ENCODE measurements at places on chromosomes 7 and 10.

- no peak for DNase-seq
Observed at GRCh38 chr10:89814278-89814677, 112.9 kb downstream of the KIF20B start.

GRCh38 chr10:75431180-75432111 lies at the start of gene LRMDA:
Gene LRMDA, plus strand, starts transcription at chr10:75431624.
- peak; percentile 41 for DNase-seq

DNA sequence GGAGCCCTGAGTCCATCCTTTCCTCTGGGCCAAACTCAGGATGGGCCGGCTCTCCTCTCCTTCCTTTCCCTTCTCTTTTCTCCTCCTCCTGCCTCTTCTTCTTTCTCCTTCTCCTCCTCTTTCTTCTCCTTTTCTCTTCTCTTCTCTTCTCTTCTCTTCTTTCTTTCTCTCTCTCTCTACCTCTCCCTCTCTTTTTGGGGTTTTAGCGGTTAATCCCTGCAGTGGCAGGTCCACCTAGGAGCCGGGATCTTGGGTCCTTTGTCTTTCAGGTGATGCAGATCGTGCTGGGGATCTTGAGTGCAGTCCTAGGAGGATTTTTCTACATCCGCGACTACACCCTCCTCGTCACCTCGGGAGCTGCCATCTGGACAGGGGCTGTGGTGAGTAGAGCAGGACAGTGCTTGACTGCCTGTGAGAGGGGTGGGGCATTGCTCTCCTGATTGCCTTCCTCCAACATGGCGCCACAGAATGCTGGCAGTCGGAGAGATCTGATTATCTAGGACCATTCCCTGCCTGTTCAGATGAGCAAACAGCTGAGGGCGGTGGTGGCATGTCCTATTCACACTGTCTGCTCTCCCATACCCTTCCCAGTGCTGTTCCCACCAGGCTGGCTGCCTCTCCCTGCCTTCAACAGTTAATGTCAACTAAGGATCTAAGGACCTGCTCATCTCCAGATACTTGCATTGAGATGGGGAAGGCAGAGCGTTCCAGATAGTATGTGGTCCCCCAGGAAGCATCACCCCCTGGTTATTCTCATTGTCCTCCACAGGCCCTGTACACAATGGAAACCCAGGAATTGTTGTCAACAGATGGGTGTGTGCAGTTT lies 1.6 kb downstream of the TMEM176A start:
- DNase-seq = no peak

DNA sequence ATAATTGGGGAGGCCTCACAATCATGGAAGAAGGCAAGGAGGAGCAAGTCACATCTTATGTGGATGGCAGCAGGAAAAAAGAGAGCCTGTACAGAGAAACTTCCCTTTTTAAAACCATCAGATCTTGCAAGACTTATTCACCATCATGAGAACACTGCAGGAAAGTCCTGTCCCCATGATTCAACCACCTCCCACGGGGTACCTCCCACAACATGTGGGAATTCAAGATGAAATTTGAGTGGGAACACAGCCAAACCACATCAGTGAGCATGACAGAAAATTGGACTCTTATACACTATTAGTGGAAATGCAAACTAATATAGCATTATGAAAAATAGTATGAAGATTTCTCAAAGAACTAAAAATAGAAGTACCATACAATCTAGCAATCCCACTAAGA lies 271.2 kb downstream of the MAGI2 start:
- no peak for DNase-seq

DNA sequence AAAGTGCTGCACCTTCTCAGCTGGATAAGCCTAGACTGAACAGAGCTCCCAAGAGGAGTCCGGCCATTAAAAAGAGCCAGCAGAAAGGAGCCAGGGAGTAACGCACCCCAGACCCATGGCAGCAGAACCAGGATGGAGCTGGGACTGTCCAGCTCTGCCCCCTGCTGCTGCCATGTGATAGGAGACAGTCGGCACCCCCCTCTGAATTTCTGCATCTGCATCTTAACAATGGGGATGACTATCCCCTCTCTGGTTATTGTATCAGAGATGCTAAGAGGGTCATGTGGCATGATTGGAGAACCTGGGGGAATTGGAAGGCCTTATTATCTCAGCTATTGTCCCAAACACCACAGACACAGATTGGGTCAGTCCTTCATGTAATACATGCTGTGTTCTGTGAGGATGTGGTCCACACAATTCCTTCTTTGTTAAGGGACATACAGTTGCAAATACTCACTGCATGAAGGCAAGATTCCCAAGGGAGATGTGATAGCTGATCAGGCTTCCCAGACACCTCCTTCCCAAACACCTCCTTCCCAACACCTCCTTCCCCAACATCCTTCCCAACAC lies 29.3 kb downstream of the PLEKHS1 start:
- DNase-seq = no peak

DNA sequence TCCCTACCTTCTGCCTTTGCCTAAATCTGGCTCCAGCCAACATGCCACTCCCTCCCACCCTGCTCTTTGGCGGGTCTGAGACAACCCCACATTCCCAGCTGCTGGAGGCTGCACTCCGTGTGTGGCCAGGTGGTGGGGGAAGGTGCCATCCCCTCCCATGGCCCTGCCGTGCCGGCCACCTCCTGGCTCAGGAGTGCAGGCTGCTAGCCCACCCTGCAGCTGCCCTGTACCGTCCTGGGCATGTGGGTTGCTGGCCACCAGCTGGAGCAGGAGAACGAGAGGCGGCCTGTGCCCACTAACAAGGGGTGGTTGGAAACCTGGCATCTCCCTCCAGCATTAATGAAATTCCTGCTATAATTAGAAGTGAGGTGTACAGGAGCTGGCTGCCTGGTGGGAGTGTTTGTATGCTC lies 97.6 kb downstream of the ZMIZ1 start:
- DNase-seq = no peak

DNA sequence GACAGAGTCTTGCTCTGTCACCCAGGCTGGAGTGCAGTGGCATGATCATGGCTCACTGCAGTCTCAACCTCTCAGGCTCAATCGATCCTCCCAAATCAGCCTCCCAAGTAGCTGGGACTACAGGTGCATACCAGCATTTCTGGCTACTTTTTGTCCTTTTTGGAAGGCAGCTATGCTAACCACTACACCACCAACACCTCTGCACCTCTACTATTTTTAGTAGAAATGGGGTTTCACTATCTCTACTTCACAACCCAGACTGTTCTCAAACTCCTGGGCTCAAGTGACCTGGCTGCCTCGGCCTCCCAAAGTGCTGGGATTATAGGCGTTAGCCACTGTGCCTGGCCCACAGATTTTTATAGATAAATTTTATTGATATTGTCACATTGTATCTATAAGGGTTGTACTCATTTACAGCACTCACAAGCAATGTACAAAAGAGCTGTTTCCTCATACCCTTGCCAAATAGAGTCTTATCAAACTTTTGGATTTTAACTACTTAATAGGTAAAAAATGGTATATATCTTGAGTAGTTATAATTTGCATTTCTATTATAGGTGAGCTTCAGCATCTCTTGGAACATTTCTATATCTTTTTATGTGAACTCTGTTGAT lies 23.7 kb downstream of the PRR15 start:
- no peak for DNase-seq

GRCh38 chr10:80485076-80485945 lies 31.2 kb downstream of the TSPAN14 start:
- no peak for DNase-seq

DNA sequence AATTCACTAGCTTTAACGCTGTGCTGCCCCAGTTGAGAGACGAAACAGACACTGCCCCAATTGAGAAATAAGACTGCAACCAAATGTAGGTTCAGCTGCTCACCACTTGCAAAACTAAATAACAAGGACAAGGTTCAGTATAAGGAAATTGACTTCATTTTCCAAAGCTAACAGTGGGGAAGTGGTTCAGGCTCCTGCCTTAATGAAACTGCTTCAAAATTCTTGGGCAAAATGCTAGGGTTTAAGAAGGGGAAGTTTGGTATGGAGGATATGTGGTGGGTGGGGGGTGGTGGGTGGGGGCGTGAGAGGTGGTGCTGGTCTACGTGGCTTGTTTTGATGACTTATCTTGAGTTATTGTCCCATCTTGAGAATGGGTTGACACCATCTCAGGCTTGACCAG lies 21.8 kb downstream of the MRPL32 start:
- no peak for DNase-seq

DNA sequence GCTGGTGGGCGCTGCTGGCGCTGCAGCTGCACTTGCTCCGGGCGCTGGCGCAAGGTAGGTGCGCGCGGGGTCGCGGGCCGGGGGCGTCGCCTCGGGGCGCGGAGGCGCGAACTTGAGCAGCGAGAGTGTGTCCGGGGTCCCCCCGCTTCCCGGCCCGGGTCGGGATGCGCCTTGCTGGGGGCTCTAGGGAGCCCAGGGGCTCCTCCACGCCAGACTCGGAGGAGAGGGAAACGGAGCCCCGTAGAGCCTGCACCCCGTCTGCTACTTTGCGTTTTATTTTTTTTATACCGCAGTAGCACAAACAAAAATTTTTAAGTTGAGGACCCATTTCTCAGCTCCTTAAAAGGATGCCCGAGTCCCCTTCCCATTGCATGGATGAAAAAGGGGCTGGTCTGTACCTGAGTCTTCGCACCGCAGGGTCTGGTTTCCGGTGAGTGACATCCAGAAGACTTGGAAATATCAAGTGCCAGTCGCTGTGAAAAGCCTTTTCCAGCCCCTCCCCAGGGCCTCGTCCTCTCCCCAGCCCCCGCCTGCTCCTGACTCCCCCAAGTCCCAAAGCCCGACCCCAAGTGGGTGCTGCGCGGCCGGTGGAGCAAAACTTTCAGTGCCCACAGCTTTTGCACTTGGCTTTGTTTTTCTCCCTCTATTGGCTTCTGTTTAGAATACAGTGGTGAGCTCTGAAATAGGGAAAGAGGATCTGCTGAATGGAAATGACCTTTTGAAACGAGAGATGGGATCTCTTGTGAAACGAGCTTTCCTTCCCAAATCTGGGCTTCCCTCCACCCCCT lies 973 bp downstream of the SDK1 start:
- DNase-seq = peak; percentile 10

- DNase-seq = no peak
Observed at GRCh38 chr7:37432281-37432920, 16.3 kb downstream of the ELMO1 start.

DNA sequence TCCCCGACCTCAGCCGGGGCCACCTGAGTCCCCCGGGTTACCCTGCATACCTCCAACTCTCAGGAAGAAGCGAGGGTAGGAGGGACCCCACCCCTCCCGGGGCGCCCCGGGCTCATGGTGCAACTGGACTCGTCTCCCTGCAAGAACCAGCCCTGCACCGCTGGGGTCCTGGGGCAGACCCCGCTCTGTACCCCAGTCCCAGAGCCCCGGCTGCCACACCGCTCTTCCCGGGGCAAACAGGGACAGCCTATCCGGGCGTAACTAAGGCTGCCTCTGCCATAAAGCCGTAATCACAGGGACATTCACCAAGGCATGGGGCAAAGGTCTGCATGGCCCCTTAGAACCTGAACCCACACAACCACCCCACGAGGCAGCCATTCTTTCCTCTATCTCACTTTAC lies 6.7 kb upstream of the MAFK start:
- DNase-seq = no peak

GRCh38 chr10:73209705-73210104 lies 37.4 kb downstream of the DNAJC9 start:
- peak; percentile 46 for DNase-seq

DNA sequence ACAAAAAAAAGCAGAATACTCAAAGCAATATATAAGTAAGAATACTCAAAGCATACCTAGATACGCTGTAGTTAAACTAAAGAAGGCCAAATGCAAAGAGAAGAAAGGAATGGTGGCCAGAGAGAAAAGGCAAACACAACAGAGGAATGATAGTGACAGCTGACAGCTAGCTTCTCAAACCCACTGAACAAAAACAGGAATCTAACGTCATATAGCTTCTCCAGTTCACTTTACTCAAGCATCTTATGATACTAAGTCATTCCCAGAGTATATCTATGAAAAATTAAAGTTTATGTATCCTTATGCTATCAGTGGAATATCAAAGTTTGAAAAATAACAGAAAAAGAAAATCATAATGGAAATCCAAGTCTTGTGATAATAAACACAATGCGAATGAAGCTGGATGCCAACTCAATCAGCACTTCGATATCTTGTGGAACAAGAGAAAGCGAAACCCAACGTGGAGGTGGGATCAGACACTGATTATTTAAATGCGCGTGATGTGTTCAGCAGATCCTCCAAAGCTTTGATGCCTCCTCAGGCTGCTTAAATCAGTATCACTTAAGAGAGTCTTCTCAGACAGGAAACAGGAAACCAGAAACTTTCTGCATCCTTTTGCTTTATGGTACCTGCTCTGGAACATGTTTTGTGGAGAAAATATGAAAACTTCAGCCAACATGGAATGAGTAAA lies 102.8 kb downstream of the PIP4K2A start:
- DNase-seq = no peak

GRCh38 chr7:144676492-144676891 lies 159.4 kb downstream of the TPK1 start:
- DNase-seq = no peak

GRCh38 chr10:90777621-90778020 lies 80.2 kb downstream of the HTR7 start:
- DNase-seq = no peak

DNA sequence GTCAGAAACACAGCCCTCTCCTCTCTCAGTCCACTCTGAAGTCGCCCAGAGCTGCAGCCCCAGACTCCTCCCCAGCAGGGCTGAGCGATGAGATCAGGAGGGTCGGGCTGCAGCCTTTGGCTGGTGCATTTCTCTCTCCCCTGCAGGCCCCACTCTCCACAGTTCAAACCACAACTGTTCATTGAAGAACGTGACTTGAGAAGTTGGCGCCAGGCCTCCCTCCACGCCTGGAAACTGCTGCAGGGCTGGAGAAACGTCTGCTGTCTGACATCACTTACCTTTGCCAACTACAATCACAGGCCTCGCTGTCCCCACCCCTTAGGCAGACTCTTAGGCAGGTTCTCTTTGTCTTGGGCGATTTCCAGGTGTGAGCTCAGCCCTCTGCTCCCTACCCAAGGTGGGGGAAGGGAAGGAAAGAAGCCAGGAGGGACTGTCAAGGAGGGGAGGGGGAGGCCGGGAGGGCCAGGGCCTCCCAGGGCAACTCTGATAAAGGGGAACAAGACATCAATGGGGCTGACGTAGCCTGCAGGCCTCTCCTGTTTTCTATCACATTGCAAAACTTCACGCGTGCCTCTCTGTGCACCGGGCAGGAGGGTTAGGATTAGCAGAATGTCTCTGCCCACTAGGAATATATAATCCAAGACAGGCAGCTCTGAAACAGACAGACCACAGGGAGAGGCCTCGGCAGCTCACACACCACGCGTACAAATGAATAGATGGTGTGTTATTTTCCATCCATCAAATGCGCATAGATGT lies 32.7 kb downstream of the CALML5 start:
- DNase-seq = peak; percentile 55

- no peak for DNase-seq
Observed at GRCh38 chr7:112137141-112138101, 68.8 kb downstream of the DOCK4 start.

GRCh38 chr7:24783698-24784097 lies 26.4 kb upstream of the GSDME start:
- DNase-seq = no peak

- DNase-seq = no peak
Observed at GRCh38 chr7:128172151-128172550, 68.9 kb upstream of the LEP start.

Measured in AG08395 (cell line).